Stimulated activated naive CD4-positive, alpha-beta T cell treated with Interleukin-2 at 50 U/mL for 16 hours (primary cell): ENCODE measurements at places on chromosomes 1 and 21.

GRCh38 chr1:20552728-20553445 lies 514 bp downstream of the FAM43B start:
- no peak for DNase-seq

- DNase-seq, result no peak
Measured at GRCh38 chr1:160192234-160192633, 1.9 kb downstream of the CASQ1 start.

GRCh38 chr1:103267266-103267665 lies 158.9 kb upstream of the COL11A1 start:
- no peak for DNase-seq

DNA sequence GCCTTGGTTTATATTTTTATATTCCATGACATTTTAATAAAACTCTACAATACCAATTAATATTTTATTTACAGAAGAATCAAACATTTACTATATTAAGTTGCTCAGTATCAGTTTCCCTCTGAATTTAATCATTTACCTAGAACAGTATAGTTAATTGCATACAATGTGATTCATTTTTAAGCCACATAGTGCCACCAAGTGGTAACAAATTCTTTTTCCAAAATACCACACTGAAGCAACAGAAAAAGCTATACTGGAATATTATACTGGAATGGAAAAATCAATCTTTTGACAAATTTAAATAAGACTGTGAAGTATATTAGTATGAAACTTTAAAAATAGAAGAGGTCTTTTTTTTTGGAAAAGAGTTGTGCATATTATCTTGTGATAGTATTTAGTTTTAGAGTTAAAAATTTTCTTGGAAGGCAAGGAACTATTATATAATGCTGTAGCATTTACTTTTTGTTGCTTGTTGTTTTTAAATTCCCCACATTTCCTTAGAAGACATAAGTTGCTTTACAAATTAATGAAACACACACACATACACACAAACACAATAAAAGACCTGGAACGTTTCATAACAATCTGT lies 57.3 kb downstream of the ZNF644 start:
- DNase-seq, result no peak

GRCh38 chr1:232655028-232655745 lies 25.3 kb upstream of the SIPA1L2 start:
- DNase-seq, result no peak

DNA sequence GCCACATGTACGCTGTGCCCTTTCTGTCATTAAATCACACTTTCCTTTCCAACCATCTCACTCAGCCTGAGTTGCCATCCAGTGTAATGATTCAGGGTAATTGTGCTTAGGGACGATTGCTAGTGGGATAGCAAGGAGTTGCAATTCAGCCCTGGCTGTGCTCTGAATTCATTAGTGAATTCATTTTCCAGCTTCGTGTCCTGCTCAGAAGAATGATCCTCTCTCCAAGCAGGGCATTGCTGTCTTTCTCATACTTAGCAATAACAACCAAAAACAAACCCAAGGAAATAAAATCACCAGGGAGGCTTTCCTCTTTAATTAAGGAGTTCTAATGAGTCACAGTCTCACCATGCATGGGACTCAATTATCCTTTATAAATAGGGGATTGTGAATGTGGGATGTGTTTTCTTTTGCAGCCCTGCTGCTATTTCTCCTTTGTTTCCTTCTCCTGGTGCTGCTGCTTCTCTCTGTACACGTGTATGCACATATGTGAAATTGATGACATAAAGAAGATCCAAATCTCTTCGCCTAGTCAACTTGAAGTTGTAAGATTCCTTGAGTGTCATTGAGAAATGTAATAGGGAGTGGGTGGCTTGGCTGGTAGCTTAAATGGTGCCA lies 167.0 kb downstream of the TSEN15 start:
- no peak for DNase-seq

GRCh38 chr1:212317916-212318315 lies 32.7 kb downstream of the PPP2R5A start:
- DNase-seq, result no peak

DNA sequence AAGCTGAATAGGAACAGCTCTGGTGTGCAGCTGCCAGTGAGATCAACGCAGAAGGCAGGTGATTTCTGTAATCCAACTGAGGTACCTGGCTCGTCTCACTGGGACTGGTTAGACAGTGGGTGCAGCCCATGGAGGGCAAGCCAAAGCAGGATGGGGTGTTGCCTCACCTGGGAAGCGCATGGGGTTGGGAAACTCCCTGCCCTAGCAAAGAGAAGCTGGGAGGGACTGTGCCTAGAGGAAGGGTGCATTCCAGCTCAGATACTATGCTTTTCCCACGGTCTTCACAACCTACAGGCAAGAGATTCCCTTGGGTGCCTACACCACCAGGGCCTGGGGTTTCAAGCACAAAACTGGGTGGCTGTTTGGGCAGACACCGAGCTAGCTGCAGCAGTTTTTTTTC lies 183.2 kb downstream of the DNM3 start:
- no peak for DNase-seq

GRCh38 chr1:15975358-15975804 lies 520 bp downstream of the ZBTB17 start:
- peak; percentile 86 for DNase-seq

DNA sequence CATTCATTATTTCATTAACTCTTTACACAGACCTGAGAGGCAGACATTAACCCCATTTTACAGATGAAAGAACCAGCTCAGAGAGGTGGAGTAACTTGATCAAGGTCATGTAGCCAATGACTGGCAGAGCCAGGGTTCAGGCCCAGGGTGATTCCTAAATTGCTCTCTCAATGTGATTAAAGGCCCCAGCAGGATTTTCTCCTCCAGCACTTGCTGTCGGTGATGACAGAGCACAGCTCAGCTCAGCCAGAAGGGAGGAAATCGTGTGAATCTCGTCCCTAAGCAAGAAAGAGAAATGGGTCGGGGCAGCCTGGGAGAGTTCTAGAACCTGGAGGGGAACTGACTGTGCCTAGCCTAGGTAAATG lies 19.5 kb upstream of the RNF19B start:
- no peak for DNase-seq

- DNase-seq, result no peak
Measured at GRCh38 chr1:77421504-77422233, 139.8 kb downstream of the AK5 start.

DNA sequence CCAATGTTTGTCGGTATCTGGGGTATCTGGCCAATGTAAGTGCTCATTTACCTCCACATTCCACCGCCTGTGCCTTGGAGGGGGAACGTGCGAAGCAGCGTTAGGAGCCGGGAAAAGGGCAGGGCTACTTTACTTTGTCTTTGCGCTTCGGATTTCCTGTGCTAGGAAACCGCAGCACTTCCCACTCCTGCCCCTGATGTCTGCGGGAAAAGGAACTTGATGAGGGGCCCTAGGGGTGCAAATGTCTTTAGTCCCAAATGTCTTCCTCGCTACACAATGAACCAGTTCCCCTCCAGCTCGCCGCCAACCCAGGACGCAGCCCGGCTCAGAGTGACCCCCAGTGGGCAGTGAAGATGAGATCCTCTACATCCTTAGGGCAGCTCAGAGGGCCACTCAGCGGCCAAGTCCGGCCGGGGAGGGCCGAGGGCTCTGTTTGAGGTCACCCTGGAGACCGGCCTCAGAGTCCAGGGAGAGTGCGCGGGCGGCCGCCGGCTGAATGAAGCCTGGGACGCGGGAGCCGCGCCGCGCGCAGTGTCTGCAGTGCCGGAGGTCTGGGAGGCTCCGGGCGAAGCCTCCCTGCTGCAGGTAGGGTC lies at the start of gene DYNLT5:
DYNLT5 (plus strand) TSS at position 460 of the 593 bp plus-strand sequence. CDS start 2,200 bp downstream, outside the sequence.
- no peak for DNase-seq

DNA sequence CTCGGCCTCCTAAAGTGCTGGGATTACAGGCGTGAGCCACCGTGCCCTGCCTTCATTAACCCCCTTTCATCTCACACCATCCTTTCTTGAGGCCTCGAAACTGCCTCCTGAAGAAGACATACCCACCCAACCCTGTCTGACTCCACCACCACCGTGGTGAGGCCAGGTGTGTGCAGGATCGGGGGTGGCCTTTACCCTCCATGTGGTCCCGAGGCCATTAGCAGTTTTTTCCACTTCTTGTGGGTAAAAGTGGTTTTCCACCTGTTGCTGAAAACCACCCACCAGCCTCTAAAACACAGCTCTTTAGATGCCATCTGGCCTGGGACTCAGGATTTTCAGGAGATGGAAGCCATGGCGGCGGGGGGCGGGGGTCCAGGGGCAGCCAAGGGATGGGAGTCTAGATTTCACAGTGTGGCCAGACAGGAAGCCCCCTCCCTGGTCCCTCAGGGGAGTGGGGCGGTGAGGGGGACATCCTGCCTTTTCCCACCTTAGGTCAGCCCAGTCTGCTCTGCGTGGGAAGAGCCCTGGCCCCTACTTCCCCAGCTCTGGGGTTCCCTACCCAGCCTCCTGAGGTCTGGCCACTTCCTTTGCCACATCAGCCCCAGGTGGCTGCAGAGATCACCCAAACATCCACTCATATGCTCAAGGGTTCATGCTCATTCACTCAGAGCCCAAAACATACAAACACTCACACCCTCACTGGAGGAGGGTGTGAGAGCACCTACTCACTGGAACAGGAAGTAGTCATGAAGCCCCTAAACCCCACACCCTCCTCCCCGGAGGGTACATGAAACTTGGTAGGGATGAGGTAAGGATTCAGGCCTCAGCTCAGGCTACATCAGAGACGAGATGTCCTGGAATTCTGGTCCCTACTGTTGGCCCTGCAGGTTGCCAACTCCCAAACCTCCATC lies 2.3 kb downstream of the FGR start:
- peak; percentile 56 for DNase-seq

- no peak for DNase-seq
Measured at GRCh38 chr1:83996621-83997020, 2.3 kb downstream of the TTLL7 start.

DNA sequence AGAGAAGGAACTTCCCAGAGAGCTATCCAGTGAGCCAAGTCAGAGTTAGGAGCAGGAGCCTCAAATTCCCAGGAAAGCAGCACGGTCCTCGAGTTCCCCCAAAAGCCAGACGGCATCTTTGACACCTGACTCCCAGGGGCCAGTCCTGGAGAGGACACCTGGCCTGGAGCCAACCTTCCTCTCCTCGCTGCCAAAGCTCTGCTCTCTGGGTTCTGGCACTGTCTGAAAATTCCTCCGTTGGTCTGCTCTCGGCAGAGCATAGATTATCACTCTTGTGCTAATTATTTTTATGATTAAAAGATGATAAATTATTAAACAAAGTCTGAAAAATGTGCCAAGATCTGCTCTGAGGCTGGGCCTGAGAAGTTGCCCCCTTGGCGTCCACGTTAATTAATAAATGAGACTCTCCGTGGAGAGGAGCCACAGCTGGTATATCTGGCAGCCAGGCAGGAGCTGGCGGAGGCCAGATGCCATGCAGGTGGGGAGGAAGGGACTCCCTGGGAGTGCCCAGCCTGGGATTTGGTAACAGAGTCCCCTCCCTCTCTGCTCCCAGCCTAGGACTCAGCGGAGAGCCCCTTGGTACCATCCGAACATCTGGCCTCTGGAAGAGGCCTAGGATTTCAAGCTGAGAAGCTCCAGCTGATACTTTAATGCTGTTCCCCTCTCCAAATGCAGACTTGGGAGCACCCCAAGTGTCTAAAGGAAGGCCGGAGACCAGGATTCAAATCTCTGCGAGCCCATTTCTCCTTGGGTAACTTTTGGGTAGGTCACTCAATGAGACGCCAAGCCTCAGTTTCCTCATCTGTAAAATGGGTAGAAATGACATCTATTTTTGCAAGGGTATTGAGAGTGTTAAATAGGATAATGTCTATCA lies 163.7 kb upstream of the POU3F1 start:
- DNase-seq, result no peak

GRCh38 chr1:6101826-6102531 lies 56.3 kb downstream of the KCNAB2 start:
- no peak for DNase-seq

DNA sequence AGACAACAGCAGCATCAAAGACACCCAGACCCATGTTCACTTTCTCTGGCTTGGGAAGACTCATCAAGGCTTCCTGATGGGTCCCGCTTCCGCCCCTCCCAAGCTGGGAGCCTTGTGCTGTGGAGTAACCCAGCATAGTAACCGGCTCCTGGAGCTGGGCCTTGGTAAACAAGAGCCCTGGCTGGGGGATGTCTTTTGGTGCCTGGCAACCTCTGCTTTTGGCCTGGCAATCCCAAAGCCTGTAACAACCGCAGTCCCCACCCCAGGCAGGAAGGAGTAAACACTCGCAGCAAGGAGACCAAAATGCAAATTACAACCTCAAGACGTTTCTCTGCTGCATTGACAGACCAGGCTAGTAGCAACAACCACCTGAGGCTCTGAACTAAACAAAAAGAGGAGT lies 16.9 kb upstream of the THRAP3 start:
- no peak for DNase-seq

- no peak for DNase-seq
Measured at GRCh38 chr1:8395433-8395866, 77.5 kb downstream of the SLC45A1 start.

DNA sequence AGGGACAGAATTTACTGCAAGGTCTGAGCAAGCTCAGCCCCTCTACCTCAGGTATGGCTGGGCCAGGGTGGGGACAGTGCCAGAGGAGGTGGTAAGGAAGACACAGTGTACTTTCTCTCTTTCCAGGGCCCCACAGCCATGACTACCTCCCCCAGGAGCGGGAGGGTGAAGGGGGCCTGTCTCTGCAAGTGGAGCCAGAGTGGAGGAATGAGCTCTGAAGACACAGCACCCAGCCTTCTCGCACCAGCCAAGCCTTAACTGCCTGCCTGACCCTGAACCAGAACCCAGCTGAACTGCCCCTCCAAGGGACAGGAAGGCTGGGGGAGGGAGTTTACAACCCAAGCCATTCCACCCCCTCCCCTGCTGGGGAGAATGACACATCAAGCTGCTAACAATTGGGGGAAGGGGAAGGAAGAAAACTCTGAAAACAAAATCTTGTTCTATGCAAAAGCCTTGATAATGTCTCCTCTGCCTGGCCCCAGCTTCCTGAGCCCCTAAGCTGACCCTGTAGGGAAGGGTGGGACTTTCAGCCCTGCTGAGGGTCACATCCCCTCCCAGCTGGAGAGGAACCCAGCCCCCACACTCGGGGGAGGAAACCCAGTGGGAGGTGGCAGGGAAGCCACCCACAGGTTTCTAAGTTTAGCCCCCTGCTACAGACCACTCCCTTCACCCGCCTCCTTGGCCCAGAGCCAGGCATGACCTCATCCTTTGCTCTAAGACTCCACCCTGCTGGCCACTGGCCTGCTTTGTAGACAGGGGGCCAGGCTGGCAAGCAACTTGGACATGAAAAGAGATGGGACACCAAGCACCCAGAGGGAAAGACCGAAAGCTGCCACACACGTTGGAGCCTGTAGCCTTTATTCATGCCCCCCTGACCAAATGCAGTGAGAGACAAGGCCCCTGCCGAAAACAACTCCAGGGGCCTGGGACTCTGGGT lies 6.4 kb downstream of the RHOC start:
- DNase-seq, result peak; percentile 36
